ENCODE measurements at places on chromosomes 12 and 14. TPM values are rescaled to one million over a fixed set of nuclear protein-coding genes. Genes with fewer than 3 reads are reported as not detected.

DNA sequence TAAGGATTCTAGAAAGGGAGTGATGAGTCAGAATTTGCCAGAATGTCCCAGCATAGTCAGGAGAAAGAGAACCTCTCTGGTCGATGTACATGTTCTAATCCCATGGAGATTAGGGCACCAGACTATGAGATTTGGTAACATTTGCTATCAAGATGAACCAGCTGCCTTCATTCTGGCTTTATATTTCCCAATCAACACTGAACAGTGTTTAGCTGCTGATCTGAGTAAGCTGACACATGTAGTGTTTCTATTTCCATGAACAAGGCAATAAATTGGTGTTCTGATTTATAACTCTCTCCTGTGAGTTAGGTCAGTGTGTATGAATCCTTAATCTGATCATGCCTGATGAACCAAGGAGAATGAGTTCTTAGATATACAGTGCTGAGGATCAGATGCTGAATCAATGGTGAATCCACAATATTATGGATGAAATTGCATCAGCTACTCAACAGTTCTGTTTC is 158.0 kb upstream of the AMIGO2 start:
- peaks cover 9% of the 10 kb centered on the region for H3K36me3 ChIP-seq
- DNase-seq: no peak
- H3K4me3 ChIP-seq: no peak overlapping the region

- no peak overlapping the region for H3K4me3 ChIP-seq
- H3K27me3 ChIP-seq: no peaks in the 10 kb centered on the region
- no peaks in the 10 kb centered on the region for H3K4me1 ChIP-seq
- H3K27ac ChIP-seq: no peak overlapping the region
Measured at GRCh38 chr14:68440820-68441219, 352.0 kb downstream of the ZFP36L1 start.

- peaks cover 18% of the 10 kb centered on the region for H3K4me1 ChIP-seq
- no peak overlapping the region for H3K4me3 ChIP-seq
Measured at GRCh38 chr14:31122921-31123320, 84.7 kb downstream of the HECTD1 start.

CORO1C gene
- total RNA-seq: 69.5 TPM

POTEG gene
- total RNA-seq: not detected

- no peak for DNase-seq
- peaks cover 3% of the 10 kb centered on the region for H3K36me3 ChIP-seq
- H3K4me1 ChIP-seq: peaks cover 25% of the 10 kb centered on the region
- no peak overlapping the region for H3K27ac ChIP-seq
- H3K4me3 ChIP-seq: peak overlapping the region; percentile 8
- H3K27me3 ChIP-seq: no peaks in the 10 kb centered on the region
Measured at GRCh38 chr12:19498099-19498498, 58.8 kb downstream of the AEBP2 start.

DNA sequence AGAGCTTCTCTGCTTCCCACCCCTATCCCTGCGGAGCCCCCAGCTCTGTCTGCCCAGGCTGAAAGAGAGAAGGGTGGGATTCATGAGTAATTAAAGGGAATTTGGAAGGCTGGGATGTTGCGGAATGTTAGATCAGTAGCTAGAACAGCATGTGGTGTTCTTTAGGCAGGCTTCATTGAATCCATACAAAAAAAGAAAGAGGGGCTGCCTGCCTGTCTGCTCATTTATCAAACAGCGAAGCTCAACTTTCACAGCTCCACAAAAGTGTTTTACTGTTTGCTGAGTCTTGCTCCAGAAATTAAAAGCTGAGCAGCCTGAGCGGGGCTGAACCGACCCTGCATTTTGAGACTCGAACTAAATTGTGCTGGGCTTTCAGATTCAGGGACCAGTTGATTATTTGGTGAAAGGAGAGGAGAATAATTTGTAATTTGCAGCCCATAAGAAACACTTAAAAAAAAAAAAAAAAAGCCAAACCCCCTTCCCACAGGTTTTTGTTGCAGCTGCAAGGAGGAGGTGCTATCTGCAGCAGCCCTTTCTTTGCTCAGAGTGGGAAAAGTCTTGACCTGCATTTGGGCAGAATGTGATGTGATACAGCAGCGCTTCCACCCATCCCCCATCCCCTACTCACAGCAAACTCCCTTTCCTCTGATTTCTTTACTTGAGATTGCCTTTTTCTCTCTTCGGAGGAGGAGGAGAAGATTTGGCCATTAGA is 89.7 kb downstream of the RFX4 start:
- no peak overlapping the region for H3K27ac ChIP-seq
- no peaks in the 10 kb centered on the region for H3K4me1 ChIP-seq
- no peak for DNase-seq
- peaks cover 80% of the 10 kb centered on the region for H3K27me3 ChIP-seq
- no peak overlapping the region for H3K4me3 ChIP-seq

ACVRL1 gene
- not detected for total RNA-seq

IL26 gene
- total RNA-seq: 10.0 TPM
